Pancreas (tissue), 10 donors: ENCODE measurements at places on chromosomes 11 and 22.

DNA sequence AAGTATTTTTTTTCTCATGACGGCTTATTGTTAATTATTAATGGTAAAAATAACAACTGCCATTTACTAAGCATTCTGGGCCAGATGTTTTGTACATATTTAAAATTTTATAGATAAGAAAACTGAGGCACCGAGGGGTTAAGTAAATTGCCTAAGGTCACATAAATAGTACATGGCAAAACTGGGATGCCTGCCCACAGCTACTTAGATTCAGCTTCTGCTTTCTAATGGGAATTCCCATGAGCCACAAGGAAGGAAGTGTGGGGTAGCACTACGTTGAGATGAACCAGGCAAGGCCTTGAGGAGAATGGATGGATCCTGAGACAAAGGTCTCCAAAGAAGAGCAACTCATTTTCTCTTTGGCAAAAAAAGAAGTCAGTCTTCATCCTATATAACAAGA lies 11.9 kb upstream of the PHF21A start:
- DNase-seq = no peak

DNA sequence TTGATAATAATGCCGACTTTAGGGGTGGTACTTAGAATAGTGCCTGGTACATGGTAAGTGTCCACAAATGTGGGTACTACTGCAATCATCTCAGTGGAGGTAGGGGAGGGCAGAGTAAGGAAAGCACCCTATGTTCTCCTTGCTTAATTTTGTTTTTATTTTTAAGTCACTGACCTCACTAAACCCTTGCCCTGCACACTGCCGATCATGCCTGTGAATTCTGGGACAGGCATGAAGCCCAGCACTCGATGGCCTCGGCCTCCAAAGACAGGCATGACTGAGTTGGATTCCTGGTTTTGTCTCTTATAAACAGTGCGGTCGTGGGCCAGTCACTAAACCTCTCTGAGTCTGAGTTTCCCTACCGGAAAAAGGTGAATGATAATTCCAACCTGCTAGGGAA lies 6.9 kb downstream of the LGALS12 start:
- DNase-seq = no peak

DNA sequence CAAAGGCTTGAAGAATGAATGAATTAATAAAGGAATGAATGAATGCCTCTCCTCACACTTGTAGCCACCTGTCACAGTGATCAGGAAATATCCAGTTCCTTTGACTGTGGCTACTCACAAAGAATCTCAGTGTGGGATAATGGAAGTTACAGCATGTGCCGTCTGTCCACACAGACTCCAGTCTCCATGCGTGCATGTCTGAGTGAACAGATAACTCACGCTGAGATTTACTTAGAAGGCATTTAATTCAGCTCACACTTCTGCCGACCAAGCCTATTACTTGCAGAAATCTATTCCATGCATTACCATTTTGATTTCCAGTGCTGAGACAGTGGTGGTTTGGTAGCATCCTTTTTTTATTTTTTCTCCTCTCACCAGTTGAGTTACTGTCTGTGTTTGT lies 32.3 kb upstream of the HMGXB4 start:
- no peak for DNase-seq

DNA sequence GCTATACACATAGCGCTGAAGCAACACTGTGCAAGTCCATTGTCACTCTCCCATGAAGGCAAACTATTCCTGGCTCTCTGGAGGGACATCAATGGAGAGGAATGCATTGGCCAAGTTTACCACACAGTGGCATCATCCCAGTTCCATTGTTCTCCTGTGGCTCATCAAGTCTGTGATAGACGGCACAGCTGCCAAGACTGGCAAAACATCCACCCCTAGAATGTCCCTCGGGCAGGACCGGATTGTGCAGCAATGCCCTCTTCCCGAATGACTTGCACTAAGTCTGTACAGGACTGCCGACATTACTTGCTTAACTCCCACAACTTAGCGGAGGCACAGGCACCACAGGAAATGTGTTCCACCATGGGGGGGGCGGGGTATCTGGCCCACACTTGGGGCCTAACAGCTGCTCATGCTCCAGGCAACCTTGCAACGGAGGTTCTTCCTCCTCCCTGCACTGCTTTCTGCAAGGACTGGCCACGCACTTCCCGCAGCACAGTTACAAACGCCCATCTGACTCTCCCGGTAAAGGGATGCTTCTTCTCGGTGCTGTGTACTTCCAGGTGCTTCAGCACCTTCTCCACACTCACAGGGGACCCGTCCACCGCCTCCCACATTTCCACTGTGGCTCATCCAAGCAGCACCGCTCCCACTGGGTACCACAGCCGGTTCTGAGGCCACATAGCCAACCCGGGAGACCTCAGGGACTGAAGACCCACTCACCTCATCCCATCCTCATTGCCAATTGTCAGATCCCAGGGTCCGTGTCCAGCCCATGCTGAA lies 1309.6 kb upstream of the RAG2 start:
- no peak for DNase-seq

- DNase-seq = no peak
These were observed 14.3 kb downstream of the EIF3M start for GRCh38 chr11:32597921-32598320.

DNA sequence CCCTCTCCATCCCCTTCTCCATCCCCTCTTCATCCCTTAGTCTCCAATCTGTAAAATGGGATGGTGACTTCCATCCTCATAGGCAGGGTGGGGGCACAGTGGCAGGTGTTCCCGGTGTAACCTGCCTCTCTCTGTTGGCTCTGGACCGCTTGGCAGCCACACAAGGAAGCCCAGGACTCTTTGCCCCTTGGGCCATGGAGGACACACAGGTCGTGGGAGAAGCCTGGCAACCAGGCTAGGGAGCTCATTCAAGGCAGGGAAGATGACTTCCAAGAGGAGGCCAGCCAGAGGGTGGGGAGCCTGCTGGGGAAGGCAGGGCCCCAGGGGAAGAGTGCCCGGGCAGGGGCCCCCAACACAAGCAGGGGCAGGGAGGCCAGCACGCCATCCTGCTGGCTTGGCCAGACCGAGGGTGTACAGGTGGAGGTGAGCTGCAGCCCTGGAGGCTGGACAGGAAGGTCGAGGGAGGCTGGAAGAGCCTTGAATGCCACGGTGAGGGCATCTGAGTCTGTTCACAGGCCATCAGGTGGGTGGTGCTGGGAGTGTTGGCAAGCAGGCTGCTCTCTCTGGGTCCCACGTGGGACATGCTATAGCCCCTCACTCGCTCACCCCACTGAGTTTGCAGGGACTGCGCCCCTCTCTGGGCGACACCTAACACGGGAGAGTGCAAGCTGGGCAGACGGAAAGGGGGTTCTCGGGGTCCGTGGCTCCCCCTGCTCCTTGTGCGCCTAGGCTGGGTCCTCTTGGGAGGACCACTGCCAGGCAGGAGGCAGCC lies 15.5 kb upstream of the CTSD start:
- no peak for DNase-seq

DNA sequence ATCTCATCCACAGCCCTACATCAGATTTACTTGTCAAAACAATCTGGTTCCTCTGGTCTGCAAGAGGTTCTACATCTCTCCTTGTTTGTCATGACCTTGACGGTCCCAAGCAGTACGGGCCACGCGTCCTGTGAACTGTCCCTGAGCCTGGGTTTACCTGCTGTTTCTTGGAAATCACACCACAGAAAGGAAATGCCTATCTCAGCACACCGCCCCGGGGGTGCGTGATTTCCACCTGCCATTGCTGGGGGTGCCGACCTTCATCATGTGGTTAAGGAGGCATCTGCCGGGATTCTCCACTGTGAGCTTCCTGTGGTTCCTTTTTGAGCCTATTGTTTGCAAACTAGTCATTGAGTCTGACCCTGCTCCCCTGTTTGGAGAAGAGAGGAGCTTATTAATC lies 1363.4 kb downstream of the BRD1 start:
- DNase-seq = no peak

DNA sequence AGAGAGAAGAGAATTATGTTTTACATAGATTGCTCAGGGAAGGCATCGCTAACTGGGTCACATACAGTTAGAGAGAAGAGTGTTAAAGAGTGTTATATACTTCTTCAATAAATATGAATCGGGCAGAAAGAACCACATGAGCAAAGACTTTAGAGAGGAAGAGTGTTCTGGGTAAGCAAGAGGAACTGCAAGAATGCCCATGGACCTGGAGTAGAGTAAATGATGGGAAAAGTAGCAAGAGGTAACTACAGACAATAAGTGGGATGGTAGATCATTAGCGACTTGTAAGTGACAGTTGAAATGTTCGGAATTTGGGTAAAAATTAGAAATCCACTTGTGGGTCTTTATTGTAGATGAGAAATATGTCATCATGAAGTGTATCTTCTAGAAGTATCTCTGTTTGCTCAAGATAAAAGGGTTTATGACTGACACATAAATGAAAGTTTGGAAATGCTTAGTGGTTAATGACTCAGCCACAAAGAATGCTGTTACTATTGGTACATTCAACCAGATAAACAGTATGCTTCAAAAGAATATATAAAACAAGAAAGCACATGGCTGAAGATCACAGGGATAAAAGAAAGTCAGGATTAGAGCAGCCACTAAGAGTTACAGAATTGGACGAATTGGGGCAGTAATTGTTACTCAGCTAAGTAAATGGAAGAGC lies 229.3 kb downstream of the CASP12 start:
- DNase-seq = no peak

DNA sequence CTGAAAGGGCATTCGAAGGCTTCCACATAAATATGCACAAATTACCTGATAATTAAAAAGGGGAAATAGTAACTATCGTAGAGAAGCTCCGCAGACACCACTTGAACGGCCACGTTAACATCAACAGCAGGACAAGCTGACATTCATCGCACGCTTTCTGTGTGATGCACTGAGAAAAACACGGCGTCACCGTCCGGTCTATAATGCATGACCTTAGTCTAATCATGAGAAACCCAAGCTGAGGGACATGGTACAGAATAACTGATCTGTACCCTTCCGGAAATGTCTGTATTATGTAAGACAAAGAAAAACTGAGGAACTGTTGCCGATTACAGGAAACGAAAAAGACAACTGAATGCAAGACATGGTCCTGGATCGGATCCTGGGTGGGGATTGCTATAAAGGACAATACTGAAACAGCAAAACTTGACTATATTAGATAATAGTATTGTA lies 678 bp upstream of the RANGAP1 start:
- DNase-seq = no peak

GRCh38 chr11:84819128-84819527 lies 808.0 kb downstream of the DLG2 start:
- DNase-seq = no peak

- no peak for DNase-seq
These were observed 63.7 kb downstream of the PACSIN2 start for GRCh38 chr22:42951093-42951710.
